ENCODE measurements at places on chromosomes 1 and 21.

DNA sequence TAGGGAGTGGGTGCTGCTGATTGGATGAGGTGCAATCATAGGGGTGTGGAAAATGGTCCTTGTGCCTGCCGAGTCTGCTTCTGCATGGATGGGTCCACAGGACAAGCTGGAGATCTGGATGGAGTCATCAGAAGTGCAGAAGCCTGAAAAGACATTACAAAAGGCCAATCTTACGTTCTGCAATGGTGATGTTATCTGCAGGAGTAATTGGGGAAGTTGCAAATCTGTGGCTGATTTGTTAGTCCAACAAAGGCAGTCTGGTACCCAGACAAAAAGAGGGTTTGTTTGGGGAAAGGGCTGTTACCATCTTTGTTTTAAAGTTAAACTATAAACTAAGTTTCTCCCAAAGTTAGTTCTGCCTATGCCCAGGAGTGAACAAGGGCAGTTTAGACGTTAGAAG is 166.5 kb downstream of the PGBD5 start:
- no peak for DNase-seq

DNA sequence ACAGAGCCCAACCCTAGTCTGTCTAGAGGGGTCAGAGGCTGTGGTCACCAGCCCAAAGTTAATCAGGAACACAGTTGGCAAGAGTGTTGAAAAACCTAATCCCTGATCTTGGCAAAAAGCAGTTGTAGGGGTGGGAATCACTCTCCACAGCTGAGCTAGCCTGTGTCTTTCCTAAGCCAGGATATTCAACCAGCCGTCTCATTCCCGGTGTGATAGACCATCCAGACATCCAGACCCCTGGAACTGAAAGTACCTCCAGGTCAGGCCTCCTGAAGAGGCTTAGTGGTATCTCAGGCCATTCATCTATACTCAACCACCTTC is 4.9 kb downstream of the LHX9 start:
- DNase-seq = no peak

GRCh38 chr1:162660574-162660973 is 28.3 kb downstream of the DDR2 start:
- no peak for DNase-seq

DNA sequence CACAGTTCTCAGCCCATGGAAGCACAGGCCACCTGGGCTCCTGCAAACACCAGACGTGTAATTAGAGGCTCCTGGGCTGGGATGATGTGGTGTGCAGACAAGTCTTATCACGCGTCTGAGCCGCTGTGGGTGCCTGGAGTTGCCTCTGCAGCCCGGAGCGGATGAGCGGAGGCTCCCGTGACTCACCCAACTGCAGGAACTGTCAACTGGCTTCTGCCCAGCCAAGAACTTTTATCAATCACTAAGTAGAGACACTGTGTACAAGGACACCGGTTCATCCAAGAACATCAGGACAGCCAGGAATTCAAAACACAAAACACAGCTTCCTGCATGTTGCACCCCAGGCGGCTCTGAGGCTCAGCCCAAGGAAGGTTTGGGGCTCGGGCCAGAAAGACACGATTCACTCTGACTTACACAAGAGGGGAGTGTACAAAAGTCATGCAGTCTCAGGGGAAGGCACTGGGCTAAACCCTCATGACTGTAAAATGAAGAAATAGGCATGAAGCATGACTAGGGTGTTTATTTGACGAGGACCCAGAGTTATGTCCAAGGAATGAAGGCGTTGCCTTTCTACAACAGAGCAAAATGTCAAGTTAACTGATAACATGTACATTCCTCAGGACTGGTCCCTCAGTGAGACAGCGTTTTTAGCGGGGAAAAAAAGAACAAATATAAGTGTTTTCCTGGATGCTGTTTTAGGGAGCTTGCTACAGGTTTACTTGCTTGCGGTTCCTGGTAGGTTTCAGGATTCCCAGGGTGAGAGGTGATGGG is 21.1 kb downstream of the ERRFI1 start:
- peak; percentile 23 for DNase-seq

GRCh38 chr1:54851406-54851805 is 35.6 kb downstream of the DHCR24 start:
- no peak for DNase-seq

DNA sequence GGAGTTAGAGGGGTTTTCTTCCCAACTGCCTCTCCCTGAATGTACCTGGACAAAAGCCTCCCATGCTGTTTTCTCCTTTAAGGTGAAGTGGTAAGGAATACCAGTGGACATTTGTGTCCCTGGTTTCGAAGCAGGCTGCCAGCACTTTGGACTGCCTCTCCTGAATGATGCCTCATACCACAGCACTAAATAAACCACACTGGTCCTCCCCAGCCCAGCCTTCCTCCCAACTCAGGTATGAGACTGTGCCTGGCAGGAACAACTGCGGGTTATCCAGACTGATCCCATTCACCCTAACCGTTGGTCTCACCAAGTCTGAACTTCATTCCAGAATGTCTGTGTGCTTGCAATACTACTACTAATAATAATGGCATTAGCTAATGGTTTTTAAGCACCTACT is 9.3 kb downstream of the COQ8A start:
- DNase-seq = no peak

DNA sequence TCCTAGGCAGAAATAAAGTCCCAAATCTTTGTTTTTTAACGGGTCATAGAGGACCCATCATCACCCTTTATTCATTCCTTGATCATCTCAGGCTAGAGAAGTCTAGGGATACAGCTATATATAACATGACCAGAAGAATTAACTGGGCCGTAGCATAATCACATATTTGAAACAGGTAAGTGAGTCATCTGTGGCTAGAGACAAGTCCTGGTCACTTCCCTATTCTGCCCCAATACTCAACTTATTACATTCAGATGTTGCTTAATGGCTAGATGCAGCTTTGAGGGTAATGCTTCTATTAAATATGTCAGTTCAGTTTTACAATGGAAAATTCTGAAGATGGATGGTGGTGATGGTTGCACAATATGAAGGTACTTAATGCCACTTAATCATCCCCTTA is 47.0 kb downstream of the EXO1 start:
- DNase-seq = no peak

Data from hematopoietic multipotent progenitor cell treated with erythropoietin and hydrocortisone succinate and interleukin-3 and kit ligand, for 17 days (in vitro differentiated cells).